8988T (cell line): ENCODE measurements at places on chromosomes 2 and 18.

GRCh38 chr2:145421841-145422240, 901.9 kb upstream of the ZEB2 start:
- no peak for DNase-seq

DNA sequence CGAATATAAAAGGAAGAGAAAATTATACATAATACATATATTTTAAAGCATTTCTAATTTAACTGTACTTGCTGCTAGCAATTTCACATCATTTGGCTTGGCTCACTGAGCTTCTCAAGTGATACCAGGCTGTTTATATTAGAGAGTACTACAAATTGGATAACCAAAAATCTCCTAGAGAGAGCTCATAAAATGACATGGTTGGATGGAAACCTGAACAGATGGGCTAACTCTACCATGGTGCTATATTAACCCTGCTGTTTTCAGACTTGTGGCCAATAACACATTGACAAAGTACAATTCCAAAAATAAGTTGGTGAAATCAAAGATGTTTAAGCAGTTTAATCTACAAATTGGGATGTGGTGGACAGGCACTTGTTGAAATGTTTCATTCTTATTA, 364.4 kb upstream of the GCFC2 start:
- no peak for DNase-seq

DNA sequence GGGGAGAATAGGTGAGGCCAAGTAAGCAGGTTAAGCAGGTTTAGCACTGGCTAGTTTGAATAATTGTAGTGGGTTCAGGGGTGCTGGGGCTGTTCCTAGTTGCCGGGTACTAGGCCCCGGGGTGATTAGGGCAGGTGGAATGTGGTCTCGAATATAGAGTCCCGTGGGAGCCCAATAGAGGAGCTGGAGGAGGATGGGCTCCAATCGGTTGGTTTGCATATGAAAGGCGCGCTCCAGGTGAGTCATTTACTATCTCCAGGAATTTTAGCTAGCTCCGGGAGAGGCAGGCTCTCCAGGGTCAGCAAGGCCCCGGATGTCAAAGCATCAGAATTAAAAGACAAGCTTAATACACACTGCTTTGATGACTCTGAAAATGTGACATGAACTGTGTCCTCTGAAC, 304.0 kb downstream of the ZNF521 start:
- no peak for DNase-seq

DNA sequence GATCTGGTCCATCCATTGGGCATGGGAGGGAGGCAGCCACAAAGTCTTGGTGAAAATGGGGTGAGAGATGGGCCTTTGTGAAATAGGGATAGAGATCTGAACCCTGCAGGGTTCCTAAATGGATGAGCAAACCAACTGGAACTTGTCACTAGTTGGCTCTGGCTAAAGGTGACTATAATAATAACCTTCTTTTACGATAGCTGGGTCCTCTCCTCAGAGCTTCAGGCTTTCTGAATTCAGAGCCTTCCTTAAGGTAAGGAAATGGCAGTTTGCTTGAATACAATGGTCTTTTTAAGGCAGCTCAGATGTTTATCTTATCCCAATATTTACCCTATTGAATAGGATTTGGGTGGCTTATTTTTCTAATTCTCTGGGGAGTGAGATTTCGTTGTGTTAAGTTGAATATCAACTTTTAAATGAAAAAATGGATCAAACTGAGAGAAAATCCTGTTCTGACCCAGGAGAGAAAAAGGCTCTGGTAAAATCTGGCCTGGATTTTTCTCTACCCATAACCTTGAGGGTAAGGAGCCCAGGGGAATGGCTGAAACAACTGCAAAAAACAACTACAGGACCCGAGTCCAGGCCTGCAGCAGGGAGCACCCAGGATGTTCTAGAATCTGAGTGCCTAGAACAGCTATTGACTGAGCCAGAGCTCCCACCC, 61.1 kb upstream of the CXCR4 start:
- no peak for DNase-seq

DNA sequence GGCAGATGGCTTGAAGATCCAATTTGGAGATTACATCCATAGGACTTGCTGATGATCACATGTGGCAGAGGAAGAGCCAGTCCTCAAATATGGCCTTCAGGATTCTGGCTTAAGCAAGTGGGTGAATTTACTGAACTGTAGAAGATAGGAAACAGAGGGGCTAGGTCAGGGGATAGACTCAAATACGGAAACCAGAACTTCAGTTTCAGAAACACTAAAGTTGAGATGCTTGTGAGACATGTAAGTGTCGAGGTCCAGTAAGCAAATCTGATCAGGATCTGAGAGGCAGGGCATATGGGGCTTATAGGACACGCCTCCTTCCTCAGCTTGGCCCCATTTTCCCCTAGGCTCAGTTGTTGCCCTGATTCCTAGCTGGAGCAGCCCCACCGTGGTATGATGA, 107.7 kb downstream of the LBH start:
- DNase-seq = no peak

- DNase-seq = no peak
Observed at GRCh38 chr2:223669453-223670225, 67.5 kb upstream of the SCG2 start.

DNA sequence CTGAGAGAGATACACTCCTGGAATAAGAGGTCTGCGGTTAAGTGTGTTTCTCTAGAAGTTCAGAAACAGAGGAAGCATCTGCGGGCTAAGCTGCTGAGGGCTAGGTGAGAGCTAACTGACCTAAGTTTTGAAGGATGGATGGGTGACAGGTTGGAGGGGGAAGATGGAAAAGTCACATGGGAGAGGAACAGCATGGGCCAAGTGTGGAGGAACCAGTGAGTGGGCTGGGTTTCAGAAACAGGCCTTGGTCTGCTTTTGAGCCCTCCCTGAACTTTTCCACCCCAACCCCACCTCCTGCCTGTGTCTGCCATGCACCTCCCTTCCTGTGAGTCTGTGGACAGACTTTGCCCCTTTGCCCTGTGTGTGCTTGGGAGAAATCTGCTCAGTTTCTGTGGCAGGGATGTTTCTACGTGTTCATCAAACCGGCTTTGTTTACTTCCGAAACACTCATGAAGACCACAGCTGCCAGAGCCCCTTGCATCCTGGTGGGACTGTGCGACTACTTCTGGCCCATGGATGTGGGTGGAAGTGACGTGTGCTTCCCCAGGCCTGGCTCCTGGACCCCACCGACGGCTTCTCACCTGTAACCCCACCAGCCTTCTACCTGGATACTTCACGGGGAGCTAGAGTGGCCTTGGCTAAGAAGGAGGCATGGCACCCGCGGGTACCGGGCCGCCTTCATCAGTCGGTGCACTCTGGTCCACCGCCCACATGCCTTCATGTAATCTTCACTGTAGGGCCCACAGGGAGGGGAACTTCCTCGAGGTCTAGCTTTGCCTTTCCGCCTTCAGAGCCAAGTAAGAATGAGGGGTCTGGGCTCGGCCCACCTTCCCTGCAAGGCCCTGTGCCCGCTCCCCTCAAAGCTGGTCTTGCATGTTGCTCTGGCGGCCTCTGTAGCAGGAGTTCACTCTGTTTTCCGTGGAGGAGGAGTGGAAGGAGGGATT, 1.4 kb upstream of the HPCAL1 start:
- DNase-seq = no peak

GRCh38 chr18:49869354-49869753, 56.0 kb upstream of the ACAA2 start:
- DNase-seq = no peak

DNA sequence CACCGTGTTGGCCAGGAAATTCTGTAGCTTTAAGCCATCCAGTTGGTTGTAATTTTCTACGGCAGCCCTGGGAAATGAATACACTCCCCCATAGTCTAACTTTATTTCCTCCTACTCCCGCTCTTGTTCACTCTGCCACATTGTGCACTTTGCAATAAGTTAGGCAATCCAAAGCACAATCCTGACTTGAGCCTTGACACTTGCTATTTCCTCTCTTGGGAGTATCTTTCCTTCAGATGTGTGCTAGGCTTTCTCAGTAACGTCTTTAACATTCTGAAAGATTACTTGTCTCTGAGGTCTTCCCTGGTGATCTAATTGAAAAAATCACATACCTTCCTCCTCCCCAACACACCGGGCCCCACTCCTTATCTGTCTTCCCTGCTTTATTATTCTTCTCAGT, 65.9 kb upstream of the RAB27B start:
- DNase-seq = no peak

- no peak for DNase-seq
Observed at GRCh38 chr2:158998551-158999248, 30.3 kb downstream of the TANC1 start.

DNA sequence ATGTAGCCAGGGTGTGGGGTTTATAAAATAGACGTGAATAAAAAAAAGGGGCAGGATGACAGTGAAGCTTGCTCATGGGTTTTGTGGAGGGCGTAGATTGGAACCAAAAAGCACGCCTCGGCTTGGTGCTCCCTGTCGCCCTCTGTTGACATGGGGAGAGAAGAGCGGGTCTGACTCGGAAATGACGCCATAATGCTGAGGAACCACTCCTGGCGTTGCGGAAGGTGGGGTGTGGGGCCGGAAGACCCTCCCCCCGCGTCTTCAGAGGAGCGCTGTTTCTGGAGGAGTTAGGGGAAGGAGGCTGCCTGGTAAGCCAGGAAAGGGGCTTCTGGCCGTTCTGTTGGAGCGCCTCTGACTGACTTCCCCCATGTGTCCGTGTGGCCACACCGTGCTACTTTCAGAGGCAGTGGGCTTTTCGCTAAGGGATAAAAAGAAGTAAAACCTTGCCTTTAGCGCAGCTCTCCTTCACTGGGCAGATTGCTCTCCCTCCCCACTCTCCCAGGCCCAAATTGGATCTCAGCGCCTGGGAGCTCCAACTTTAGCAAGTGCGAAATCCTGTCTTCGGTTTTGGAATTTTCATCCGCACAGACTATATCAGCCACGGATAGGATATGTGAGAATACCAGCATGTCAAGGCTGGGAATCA, 42.8 kb downstream of the PLEKHA3 start:
- peak; percentile 62 for DNase-seq

GRCh38 chr2:100178864-100179263, 36.5 kb upstream of the AFF3 start:
- no peak for DNase-seq

DNA sequence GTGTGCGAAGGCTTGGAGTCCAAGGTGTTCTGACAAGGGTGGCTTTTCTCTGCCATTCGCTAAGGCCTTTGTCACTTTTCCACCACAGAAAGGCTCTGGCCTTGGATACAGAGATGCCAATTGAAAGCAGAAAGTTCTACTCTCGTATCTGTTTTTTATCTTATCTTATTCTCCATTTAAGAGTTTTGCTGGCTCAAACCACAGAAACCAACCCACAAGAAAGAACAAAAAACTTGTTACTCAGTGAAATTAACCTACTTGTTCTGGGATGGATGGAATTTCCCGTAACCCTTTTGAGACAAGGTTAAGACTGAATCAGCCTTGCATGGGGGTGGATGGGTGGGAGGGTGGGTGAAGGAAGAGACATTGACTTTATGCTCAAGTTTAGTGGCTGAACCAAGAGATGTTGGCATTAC, 221.7 kb downstream of the CDH20 start:
- no peak for DNase-seq

- no peak for DNase-seq
Observed at GRCh38 chr2:48529676-48530032, 300 bp upstream of the STON1 start.

DNA sequence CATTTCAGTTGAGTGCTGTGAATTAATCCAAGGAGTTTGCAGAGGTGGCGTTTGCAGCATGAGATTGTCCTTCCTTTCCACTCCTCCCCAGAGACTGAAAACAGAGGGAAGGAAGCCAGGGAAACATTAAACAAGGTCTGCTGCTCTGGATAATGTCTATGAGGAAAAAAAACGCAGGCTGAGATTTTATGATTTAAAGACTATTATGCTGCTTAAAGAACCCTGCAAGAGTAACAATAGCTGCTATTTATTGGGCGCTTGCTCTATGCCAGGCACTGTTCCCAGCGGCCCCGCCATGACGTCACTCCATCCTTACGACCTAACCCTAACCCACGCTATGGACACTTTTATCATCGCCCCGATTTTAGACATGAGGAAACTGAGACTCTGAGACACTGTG, 222.4 kb downstream of the BCL2 start:
- no peak for DNase-seq

DNA sequence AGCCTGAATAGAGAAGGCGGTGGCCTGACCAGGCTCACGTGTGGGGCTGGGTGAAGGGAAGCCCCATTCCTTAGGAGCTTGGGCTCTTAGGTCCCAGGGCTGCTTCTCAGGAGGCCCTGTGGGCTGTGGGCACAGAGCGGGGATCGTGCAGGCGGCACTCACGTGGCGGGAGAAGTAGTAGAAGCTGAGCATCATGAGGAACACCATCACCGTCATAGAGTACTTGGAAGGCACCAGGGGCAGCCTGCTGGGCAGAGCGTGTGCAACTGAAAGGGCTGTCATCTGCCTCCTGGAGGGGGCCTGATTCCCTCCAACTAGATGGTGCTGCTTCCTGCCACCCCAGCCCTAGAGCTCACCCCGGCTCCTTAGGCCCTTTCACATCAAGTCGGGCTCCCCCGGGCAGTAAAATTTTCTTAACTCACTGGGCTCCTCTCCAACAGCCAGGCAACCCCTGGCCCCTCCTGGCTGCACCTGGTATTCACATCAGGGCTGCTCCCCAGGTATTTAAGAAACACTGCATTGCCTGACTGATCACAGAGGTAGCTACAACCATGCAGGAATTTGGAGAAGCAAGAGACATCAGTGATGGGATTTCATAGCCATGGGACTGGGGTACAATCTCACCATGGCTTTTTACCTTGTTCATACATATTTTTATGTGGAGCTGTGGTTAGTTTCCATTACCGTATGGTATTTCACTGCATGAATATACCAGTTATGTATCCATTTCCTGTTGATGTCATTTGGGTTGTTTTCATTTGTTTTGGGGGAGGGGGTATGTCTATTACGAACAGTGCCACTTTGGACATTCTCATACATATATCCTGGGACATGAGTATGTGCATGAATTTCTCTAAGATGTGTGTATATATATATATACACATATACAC, 32.9 kb downstream of the CENPO start:
- DNase-seq = peak; percentile 14

DNA sequence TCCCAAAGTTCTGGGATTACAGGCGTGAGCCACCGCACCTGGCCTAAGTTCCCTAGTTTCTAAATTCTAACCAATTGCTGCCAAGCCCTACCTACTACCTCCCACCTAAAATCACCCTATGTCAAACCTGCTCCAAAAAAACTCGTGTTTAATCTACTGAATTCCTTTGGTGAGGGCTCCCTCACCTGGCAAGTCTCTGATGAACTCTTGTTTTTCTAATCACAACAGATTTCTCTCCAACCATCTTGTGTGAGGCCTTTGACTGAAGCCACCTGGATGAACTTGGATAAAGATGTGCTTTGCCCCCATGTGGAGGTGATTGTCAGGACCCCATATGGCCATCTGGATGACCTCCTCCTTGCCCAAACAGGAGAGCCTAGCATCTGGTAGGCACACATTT, 17.4 kb upstream of the SLC35G4 start:
- no peak for DNase-seq

GRCh38 chr2:181007086-181007837, 26.9 kb downstream of the UBE2E3 start:
- no peak for DNase-seq
